ENCODE measurements at places on chromosomes 7 and 10. TPM values are rescaled to one million over a fixed set of nuclear protein-coding genes. Genes with fewer than 3 reads are reported as not detected.
A peak's percentile ranks its signal among the peaks of the same experiment; 100 is the strongest.

The C7orf33 gene
- not detected for total RNA-seq

The ST7 gene
- 10.0 TPM for total RNA-seq

The NODAL gene
- total RNA-seq, result not detected

The TMEM273 gene
- total RNA-seq, result 58.4 TPM

The BICC1 gene
- total RNA-seq, result 0.11 TPM

The GNGT1 gene
- not detected for total RNA-seq

The ACTL6B gene
- not detected for total RNA-seq

The CDC14C gene
- total RNA-seq, result not detected

The EPO gene
- 0.14 TPM for total RNA-seq

The TUBB8 gene
- total RNA-seq, result not detected

The TRPV6 gene
- total RNA-seq, result not detected

The MEOX2 gene
- total RNA-seq, result not detected

The CFTR gene
- total RNA-seq, result not detected

DNA sequence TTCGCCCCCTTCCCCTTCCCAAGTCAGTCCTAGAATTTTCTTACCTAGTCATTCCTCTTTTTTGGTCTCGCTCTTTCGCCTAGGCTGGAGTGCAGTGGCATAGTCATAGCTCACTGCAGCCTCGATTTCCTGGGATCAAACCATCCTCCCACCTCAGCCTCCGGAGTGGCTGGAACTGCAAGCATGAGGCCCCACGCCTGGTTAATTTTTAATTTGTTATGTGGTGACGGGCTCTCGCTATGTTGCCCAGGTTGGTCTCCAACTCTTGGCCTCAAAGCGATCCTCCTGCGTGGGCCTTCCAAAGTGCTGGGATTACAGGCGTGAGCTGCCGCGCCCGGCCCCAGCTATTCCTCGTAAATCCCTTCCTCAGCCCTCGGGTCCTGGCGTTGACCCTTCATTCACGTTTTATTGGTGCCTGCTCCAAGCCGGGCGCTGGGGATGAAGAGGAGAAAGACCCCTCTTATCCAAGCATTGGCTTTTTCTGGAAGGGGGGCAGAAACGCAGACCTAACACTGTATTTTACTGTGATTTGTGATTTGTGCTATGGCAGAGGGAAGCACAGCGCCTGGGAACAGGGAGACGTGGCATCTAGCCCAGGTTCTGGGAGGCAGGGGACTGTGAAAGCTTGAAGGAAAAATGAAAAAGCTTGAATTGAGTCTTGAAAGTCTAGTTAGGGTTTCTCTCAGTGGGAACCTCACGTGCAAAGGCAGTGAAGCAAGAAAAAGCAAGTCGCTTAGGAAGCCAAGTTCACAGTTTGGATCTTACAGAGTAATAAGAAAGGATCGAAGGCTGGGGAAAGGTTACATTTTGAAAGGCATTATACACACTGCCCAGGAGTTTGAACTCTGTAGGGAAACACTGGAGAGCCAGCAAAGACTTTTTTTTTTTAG is 516 bp downstream of the ZNHIT1 start:
- DNase-seq, result no peak

GRCh38 chr10:77397103-77397502 is 240.5 kb downstream of the KCNMA1 start:
- DNase-seq, result no peak

GRCh38 chr7:26101361-26102151 is 50.4 kb upstream of the NFE2L3 start:
- DNase-seq, result no peak

- no peak for DNase-seq
These were observed 254.5 kb upstream of the RNF32 start for GRCh38 chr7:156386097-156386496.

DNA sequence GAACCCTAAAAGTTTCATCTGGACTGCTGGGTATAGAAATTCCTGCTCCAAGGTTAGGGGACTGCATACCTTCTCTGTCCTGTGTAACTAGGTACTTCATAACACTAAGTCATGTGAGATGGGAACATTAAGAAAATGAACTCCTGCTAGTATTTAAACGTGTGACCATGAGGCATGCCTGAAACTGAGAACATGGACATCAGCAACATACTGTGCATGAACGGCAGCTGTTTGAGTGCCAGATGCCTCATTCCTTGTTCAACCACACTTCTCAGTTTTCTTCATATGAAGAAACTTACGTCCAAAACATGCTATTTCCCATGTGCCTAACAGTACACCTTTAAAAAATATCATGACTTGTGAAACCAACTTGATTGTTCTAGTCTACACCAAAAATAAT is 88.5 kb downstream of the CREM start:
- DNase-seq, result no peak

DNA sequence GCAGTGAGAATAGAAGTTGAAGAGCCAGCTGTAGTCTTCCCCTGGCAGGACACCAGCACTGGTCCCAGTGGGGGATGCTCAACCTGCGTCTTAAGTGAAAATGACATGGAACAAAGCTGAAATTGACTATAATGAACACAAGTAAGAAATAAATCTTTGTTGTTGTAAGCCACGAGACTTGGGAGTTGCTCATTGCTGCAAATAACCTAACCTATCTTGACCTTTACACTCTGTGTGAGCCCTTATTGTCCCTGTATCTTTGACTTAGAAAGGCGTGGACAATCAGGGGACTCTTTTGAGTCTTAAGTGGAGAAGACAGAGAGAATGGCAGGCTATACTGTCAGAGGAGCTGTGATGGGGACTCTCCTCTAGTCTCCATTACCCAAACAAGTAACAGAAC is 16.9 kb downstream of the ZC3HAV1L start:
- no peak for DNase-seq

DNA sequence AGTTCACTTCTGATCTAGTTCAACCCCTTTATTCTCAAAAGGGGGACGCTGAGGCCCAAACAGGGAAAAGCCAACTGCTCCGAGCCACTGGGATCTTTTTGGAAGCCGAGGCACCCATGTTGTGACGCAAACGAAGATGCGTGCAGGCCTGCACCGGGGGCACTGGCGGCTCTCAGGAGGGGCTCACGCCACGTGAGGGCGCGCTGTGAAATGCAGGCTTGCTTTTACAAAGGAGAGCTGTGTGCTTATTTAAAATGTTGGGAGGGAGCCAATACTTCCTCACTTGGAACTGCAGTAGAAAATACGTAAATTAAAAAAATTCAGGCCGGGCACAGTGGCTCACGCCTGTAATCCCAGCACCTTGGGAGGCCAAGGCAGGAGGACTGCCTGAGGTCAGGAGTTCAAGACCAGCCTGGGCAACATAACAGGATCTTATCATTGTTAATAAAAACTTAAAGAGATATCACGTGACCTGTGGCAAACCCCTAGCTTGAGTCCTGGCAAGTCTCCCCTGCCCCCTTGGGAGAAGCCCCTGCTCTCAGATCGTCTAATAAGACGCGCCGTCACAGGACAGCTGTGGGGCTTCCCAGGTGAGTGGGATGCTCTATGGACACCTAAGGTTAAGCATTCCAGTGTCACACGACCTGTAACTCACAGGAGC is 16.3 kb downstream of the BRI3 start:
- DNase-seq, result no peak

DNA sequence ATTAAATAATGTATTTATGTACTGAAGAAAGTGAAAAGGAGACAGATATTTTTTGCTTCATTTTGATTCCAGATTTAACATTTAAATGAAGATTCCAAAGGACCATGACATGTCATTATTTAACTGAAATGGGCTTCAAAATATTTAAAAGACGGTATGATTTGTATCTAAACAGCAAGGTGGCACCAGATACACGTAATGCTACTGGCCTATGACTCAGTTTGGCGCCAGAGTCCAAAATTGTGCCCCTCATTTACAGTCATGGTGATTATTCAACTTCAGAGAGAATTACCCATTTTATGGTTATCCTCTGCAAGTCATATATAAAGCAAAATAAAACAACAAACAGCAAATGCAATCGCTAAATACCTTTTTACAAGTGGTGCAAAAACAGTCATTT is 94.5 kb downstream of the ETV1 start:
- no peak for DNase-seq

DNA sequence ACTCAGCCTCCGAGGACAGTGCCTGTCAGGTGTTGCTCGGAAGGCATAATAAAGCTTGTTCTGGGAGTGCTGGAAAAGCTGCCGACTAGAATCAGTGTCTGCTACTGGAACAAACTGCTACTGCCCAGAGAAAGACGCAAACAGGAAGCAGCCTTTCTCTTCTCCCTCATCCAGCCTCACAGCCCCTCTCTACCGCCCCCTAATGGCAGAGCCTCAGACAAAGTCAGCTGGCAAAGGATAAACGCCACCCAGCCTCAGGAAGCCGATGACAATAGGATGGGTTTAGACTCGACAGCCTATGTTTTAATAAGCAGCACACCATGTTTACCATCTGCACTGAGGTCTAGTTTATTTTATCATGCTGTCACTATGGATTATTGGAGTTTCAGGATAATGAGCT is 169.5 kb upstream of the LYZL1 start:
- DNase-seq, result no peak

- no peak for DNase-seq
These were observed 59.6 kb downstream of the ADRB1 start for GRCh38 chr10:114103284-114103683.

GRCh38 chr7:13800694-13801448 is 188.6 kb downstream of the ETV1 start:
- no peak for DNase-seq

DNA sequence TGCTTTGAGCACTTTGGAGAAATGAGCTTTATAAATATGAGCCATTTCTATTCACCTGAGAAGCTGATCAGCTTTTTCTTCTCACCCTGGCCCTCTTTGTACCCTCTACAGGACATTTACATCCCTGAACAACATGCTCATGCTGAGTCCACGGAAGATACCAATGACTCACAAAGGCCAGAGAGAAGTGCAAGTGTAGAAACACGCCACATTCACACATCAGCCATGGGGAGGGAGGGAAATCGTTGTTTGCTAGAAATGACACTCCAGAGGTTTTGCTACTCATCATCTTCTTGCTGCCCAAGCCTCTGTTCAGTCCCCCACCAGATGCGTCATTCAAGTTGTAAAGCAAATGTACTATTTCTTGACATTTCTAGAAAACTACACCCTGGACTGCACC is 2.8 kb upstream of the UCN3 start:
- DNase-seq, result no peak

- DNase-seq, result no peak
These were observed 33.4 kb downstream of the PRPS1L1 start for GRCh38 chr7:17994079-17994850.

DNA sequence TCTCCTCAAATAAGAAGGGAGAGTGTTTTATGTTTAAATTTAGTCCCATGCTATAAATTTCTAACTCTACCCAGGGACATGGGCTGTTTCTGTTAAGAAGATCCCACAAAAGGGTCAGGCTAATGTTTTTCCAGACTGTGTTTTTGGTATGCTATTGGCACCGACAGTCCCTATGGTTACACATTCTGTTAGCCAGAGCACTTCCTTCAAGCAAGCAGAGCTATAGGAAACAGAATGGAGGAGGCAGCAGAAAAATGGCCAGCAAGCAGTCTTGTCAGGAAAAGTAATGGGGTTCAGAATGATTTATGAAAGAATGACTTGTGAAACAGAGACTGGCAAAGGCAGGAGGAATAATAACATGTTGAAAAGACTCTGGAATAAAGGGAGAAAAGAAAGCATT is 44.8 kb upstream of the PHYHIPL start:
- no peak for DNase-seq

GRCh38 chr10:29327746-29328102 is 38.9 kb downstream of the LYZL1 start:
- DNase-seq, result no peak

- peak; percentile 77 for DNase-seq
These were observed 61.6 kb downstream of the GRK5 start for GRCh38 chr10:119268871-119269506.

DNA sequence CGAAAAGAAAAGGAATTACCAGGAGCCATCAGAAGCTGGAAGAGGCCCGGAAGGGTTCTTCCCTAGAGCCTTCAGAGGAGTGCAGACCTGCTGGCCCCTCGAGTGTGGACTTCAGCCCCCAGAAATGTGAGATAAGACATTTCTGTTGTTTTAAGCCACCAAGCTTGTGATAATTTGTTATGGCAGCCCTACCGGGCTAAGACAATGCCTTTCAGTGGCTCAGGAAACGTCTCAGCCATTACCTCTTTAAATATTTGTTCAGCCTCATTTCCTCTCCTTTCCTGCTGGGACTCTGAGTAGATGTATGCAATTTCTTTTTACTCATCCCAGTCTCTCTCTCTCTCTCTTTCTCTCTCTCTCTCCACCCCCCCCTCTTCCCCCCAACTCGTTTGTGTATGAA is 174.7 kb upstream of the GRB10 start:
- DNase-seq, result no peak

DNA sequence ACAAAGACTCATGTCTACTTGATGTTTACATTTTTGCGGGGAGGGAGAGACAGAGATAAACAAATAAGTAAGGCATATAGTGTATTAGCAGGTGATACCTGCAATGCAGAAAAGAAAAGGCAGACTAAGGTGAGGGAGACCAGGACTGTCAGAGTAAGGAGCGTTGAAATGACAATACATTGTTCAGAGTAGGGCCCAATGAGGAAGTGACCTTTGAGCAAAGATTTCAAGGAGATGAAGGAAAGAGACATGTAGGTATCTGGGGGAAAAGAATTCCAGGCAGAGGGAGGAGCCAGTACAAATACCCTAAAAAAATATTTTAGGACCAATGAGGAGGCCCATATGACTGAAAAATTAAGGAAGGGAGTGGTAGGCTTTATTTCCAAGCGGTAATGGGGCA is 162.7 kb upstream of the PRSS1 start:
- DNase-seq, result no peak

DNA sequence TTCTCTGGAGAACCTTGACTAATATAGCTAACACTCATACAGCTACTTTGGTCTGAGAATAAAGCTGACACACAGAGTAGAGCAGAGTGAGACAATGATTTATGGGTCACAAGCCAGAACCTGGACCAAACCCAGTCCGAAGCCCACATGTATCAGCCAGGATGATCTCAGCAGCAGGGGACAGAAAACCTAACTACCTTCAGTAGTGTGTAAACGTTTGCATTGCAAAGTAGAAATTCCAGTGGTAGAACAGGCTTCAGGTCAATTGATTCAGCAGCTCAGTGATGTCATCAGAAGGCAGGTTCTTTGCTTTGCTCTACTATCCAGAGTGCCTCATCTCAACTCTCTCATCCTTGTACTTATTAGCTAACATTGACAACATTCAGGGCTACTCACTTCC is 62.5 kb upstream of the PALS2 start:
- DNase-seq, result no peak

GRCh38 chr10:95440756-95441546 is 120.2 kb downstream of the SORBS1 start:
- peak; percentile 22 for DNase-seq

DNA sequence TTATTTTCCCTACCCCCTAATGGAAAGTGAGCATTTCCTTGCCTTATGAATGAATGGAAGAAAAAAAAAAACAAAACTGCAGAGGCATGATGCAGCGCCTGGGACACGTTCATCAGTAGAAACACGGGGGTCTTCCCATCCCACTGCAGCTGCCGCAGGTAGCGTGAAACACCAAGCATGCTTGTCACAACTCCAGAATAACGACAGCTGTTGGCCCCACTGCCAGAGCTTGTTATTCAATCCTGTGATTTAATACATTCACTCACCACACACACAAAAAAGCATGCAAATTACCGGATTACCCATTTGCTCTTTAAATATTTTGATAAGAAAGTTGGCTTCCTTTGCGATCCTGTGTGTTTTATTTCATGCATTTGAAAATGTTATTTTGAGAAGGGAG is 48.4 kb upstream of the GNA12 start:
- no peak for DNase-seq

- no peak for DNase-seq
These were observed 614.3 kb downstream of the TYW1 start for GRCh38 chr7:67610897-67611296.

- no peak for DNase-seq
These were observed 13.9 kb downstream of the EIF4H start for GRCh38 chr7:74187915-74188675.

GRCh38 chr10:26574783-26575182 is 122.7 kb upstream of the PDSS1 start:
- no peak for DNase-seq
